ENCODE measurements at places on chromosomes 7 and 10.

DNA sequence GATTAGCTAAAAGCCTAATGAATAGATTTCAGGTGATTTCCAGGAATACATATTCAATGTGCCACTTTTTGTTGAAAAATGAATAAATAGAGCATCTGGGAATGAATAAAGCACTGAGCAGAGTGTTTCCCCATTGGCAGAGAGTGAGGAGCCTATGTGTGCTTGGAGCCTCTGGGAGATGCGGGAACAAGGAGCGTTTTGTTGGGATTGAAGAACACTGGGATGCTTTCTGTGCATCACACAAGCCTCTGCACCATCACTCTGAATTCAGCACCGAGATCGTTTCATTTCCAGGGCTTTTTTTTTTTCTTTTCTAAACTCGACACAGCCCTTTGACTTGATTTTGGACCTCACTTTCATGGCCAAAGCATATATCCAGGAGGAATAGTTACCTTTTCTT lies 111.4 kb downstream of the BAMBI start:
- DNase-seq, result no peak

- DNase-seq, result no peak
Observed at GRCh38 chr10:101952191-101952590, 103.8 kb downstream of the ARMH3 start.

- no peak for DNase-seq
Observed at GRCh38 chr7:105098863-105099515, 85.0 kb downstream of the KMT2E start.

DNA sequence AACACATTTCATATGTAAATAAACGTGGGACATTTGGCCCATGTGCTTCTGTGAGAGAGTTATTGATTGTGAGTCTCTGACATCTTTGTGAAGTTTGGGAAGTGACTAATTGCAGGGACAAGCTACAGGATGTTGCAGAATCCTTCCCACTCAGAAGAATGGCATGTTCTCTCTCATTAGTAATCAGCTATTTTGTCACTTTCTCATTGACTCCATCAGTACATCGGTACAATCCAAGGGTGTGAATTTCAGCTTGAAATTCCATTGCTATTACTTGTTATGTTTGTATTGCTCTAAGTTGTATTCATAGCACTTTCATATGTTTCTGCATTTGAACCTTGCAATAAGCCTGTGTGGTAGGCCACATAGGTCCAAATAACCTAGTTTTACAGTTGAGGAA lies 100.0 kb upstream of the KCNMA1 start:
- DNase-seq, result no peak

DNA sequence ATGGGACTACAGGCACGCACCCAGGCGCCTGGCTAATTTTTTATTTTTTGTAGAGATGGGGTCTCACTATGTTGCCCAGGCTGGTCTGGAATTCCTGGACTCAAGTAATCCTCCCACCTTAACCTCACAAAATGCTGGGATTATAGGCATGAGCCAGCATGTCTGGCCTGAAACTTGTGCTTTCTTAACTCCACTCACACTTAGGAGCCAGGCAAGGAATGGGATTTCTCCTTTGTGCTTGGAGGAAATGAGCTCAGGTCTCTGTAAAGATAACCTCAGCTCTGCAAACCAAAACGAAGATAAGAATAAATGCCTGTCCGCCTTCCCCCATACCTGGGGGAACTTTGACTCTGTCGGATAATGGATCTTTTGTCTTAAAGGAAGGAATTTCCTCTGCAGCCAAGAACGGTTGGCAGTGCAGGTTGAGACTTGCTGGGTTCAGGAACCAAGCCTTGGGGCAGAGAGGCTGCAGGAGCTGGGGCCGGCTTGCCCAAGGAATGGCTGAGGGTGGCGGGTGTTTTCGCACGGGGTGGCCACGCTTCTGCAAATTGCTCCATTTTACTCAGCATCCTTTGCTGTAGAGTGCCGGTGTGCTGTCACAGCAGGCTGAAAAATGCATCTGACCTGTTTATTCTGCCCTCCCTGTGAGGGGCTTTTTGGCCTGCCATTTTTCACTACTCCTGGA lies 174.2 kb downstream of the KIAA1217 start:
- DNase-seq, result no peak

DNA sequence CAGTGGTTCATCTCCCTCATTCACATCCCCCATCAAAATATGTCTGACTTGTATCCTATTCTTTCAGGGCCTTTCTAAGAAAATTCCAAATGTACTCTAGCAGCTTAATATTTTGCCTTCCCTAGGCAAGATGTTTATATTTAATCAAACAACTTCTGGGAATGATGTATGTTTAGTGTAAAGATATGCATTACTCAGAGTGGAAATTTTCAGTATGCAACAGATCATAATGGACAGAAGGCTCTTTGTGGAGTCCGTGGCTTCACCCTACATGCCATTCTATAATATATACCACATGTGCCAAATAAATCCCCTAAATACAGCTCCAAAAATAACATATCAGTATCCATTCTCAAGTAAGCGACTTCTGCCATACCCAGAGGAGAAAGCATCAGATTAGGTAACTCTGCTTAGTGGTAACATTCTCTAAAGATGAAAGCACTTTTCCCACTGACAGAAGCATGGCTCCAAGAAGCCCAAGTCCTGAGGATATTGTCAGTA lies 316.6 kb downstream of the KCNMA1 start:
- DNase-seq, result no peak

- no peak for DNase-seq
Observed at GRCh38 chr10:27241010-27241651, 534 bp upstream of the ACBD5 start.

- no peak for DNase-seq
Observed at GRCh38 chr7:37181550-37181932, 267.1 kb downstream of the ELMO1 start.

DNA sequence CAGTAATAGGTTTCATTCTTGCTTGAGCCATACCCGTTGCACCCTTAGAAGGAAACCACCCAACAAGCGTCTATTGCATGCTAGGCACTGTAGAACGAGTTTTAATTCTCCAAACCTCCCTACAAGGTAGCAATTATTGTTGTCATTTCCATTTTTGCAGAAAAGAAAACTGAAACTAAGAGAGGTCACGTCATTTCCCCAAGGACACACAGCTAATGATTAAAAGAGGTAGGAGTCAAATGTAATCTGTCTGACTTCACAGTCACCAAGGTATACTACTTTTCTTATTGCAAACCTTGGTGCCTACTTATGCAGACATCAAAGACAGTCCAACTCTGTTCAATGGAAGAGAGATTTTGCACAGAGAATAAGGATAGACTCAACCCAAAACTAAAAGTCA lies 49.1 kb upstream of the C1QL3 start:
- no peak for DNase-seq

DNA sequence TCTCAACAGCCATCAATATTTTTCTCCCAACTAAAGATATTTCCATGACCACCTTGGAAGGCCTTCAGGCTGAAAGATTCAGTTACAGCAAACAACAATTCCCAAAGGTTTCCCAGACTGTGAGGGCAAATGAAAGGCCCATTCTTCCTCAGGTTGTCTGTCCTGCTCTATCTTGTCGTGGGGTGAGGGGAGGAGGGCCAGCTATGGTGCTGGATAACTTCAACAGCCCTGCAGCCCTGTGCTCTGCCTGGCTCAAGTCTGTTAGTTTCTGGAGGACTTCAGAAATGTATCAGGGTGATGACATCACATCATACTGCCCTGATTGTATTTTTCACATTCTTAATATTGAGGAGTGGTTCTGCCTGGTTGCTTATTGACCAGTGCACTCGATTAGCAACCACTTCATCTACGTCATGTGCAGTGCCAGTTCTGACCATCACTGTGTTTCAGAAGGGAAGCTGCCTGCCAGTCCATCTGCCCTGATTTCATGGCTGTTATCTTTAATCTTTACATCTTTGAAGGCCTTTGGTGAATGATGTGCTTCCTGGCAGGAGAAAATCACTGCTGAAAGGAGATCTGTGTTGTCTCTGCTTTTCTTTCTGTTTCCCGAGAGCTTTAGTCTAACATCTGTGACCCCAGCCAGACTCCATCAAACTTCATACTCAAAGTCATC lies 135.5 kb downstream of the NRF1 start:
- DNase-seq, result no peak

GRCh38 chr7:127514499-127514898 lies 70.9 kb downstream of the GCC1 start:
- DNase-seq, result no peak

All from activated CD8-positive, alpha-beta memory T cell treated with anti-CD3 and anti-CD28 coated beads for 1 hour (primary cell).